Head of caudate nucleus (tissue), 42 donors: ENCODE measurements at places on chromosomes 16 and 17.

DNA sequence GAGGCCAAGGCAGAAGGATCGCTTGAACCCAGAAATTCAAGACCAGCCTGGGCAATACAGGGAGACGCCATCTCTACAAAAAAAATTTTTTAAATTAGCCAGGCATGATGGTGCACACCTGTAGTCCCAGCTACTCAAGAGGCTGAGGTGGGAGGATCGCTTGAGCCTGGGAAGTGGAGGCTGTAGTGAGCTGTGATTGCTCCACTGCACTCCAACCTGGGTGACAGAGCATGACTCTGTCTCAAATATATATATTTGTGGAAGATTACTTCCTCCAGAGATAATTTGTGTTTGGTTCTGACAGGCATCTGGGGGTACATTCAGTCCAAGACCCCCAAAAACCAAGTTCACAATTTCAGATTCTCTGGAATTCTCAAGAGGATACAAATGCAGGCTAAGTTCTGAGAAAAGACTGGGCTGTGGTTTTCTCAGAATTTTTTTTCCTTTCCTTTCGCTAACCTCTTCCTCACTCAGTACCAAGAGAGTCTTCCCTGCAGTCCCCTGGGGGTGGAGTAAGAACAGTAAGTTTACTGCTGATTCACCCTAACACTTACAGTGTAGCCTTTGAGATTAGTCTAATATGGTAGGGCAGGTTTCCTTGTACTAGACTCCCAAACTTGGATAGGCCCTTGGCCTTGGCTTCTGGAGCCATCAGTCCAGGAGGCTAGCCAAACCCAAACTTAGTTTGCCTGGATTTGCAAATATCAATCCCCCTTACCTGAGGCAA lies 15.1 kb downstream of the GSDMB start:
- DNase-seq = no peak

GRCh38 chr17:75695141-75695829 lies 26.0 kb upstream of the ITGB4 start:
- no peak for DNase-seq

DNA sequence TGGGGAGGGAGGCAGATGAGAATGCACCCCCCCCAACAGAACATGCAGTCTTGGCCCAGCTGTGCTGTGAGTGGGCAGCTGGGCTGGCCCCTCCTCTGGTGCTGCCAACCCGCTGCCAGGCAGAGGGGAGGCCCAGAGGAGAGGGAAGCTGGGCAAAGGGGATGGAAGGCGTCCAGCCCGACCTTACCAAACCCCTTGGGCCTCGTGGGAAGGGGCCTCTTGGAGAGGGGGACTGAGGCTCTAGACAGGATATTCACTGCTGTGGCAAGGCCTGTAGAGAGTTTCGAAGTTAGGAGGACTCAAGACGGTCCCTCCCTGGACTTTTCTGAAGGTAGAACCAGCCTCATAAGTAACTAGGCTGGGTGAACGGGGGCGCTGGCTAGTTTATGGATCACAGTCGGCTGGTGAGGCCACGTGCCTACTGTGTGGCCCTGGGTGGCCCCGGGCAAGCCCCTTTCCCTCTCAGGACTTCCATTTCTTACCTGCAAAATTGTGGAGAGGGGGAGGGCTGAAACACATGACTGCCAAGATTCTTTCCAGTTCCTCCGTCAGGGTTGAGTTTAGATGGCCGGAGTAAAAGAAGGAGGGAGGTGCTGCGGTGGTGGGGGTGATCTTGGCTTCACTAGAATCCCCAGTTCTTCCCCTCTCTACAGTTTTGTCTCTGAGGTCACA lies 857 bp upstream of the STAT5A start:
- DNase-seq = peak; percentile 49

- DNase-seq = no peak
Measured at GRCh38 chr17:17445296-17445924, 31.4 kb upstream of the MED9 start.

DNA sequence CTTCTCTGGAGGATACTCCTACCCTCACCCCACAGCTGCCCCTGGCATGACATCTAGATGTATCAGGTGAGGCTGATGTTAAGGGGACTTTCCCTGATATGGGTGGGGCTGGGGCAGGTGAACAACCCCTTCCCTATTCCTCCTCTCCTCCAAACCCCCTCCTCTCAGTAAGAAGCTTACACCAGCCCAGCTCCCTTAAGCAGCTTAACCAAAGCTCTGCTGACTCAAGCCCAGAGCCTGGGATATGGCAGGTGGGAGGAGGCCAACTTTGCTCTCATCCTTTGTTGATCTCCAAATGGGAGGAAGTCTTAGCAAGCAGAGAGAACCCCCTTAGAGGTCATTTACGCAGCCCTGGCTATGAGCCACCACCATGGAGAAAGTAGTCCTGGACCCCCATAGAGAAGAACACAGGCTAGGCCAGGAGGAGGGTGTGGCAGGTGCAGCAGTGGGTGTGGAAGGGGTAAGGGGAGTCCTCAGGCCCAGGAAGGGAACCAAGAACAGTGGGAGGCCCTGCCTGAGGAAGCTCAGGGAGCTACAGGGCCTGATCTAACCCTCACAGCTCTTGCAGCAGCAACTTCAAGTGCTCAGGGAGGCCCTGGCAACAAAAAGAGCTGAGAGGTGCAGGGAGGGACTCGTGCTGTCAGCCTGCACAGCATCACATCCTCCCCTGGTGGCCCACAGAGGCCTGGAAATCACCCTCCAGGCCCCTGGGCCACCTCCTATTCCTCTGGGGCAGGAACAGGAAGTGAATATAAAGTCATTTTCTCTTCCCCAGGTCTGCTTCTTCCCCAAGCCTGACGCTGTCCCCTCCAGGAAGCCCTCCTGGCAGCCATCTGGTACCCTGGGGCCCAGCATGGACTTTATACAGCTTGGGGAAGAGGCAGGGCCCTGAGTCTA lies 2.9 kb downstream of the UNC119 start:
- DNase-seq = no peak

DNA sequence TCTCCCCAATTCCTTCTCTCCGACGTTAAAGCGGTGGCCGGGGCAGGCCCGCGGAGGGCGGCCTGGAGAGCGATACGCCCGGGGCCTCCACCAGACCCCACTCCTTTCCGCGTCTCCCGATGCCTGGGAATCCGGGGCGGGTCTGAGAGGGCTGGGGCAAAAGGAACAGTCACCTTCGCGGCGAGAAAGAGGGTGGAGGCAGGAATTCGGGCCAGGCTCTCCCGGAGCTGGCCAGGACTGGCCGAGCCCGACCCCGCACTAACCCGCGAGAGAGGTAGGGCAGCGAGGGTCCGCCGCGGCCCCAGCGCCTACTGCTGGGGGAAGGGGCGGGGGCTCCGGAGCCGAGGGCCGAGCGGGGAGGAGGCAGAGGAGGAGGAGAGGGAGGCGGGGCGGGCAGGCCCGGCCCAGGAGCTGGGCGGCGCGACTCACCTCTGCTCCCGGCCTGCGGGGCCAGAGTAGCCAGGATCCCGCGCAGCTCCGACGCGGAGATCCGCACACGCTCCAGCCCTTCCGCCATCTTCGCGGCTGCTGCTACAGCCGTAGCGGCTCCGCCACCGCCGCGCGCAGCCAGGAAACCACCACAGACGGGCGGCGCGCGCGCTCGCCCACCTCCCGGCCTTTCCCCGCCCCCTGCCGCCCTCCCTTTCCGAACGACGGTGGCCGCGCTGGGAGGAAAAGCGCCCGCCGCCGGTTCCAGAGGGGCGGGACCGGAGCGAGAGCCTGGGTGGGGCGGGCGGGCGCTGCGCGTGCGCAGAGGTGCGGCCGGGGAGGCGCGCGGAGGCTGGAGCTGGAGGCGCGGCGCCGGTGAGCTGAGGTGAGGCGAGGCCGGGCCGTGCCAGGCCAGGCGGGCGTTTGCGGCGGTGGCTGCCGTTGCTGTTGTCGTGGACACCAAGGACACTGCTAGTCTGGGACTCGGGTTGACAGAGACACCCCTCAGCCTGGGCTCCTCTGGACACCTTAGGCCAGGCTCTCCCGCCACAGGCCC lies at the start of the genes SMG6 and SRR:
Gene SMG6, minus strand, starts transcription at position 582 of the 985 bp plus-strand sequence. Its CDS starts 65 bp downstream, at position 517.
Gene SRR, plus strand, starts transcription at position 747 of the 985 bp plus-strand sequence. CDS start 11,611 bp downstream, outside the sequence.
- peak; percentile 89 for DNase-seq

GRCh38 chr17:38727736-38728135 lies 2.4 kb upstream of the CISD3 start:
- DNase-seq = no peak

GRCh38 chr17:61312406-61313295 lies 87.0 kb upstream of the TBX2 start:
- no peak for DNase-seq

DNA sequence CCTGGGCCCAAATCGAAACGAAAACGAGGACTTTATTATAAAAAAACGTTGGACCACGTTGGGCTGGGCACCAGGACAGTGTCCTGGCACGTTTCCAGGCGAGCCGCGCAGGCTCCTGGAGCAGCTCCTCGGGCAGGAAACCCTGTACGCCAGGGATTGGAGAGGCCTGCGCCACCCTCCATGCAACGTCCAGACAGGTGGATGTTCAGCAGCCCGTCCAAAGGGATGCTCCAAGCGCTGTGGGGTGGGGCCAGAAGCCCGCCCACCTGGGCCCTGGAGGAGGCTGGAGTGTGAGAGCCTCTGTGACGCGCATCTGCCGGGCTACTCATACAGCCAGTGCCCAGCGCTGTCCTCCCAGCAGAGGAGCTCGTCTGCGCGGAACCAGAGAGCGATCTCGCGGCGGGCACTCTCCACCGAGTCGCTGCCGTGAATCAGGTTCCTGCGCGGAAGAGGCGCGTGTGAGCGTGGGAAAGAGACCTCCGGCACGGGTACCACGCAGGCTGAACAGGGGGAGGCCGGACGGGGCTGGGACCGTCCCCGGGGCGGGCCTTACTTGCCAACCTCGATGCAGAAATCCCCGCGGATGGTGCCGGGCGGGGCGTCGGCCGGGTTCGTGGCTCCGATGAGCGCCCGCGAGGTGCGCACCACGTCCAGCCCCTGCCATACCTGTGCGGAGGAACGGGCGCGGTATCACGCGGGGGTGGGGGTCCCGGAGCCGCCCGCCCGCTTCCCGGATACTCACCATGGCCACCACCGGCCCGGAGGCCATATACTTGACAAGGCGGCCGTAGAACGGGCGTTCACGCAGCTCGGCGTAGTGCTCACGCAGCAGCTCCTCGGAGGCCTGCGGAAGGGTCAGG lies 785 bp downstream of the NME3 start:
- DNase-seq = peak; percentile 77

DNA sequence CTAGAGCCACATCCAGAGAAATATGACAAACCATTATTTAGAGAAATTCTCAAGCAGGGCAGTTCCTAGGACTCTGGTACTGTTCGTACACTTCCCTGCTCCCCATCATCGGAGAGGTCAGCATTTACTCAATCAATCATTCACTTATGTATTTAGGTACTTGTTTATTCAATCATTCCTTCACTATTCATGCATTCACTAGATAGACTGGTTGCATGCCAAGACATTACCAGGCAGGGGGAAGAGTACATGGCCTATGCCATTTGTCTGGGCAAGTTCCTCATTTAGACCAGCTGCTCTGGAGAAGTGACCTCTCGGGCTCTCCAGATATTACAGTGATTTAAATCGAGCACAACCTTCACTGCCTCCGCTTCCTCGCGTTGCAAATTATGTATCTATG lies 603.4 kb downstream of the KCNJ2 start:
- no peak for DNase-seq

DNA sequence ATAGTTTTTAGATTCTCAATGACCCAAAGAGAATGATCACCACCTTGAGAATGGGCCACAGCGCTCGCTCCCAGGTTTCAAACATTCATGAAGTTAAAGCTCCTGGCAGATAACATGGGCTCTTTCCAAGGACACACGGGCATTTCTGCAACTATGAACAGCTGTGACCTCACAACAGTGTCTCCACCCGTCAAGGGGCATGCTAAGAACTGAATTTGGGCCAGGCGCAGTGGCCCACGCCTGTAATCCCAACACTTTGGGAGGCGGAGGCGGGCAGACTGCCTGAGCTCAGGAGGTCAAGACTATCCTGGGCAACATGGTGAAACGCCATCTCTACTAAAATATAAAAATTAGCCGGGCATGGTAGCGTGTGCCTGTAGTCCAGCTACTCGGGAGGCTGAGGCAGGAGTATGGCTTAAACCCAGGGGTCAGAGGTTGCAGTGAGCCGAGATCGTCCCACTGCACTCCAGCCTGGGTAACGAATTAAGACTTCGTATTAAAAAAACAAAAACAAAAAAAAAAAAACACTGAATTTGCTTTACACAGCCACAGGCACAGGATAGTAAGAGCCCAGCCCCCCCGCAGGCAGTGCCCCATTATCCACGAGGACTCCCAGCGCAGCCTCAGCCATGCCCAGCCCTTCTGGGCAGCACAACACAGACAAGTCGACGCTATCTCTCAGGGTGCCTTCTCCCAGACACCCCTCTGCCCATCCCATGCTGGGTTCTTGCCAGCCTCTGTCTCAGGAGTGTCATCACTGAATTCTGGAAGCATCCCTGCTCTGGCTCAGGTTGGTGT lies 7.2 kb downstream of the USP7 start:
- no peak for DNase-seq

- no peak for DNase-seq
Measured at GRCh38 chr16:81500833-81501521, 56.4 kb downstream of the CMIP start.

GRCh38 chr16:35142809-35143192 lies 1683.4 kb downstream of the TP53TG3F start:
- no peak for DNase-seq

- DNase-seq = no peak
Measured at GRCh38 chr16:75012380-75013081, 13.7 kb downstream of the ZNRF1 start.

- DNase-seq = peak; percentile 81
Measured at GRCh38 chr16:4962716-4963115, 4.6 kb downstream of the SEC14L5 start.

DNA sequence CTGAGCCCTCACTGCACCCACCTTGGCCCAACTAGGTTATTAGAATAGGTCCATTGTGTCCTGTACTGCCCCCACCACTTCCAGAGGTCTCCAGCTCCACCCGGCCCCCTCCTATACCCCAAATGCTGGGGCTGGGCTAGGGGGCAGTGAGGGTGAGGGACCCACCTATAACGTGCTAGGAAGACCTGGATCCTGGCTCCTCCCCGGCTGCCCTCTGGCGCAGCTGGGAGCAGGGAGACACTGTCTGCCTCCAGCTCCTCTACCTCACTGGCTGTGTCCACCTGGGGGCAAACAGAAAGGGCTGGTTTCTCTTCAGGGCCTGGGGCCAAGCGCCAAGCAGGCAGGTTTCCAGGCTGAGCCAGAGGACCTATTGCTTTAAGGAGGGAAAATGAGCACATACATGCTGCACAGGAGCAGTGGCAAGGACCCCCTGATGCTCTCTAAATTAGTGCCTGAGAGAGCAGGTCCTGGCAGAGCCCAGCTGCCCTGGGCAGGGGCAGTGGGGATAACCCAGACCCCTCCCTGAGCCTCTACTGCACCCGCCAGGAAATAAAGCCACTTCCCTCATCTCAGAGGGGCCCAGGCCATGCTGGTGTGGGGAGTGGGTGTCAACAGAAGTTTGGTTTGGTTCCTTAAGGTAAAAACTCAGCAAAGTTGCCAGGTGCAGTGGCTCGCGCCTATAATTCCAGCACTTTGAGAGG lies 12.2 kb downstream of the TSPOAP1 start:
- no peak for DNase-seq

GRCh38 chr16:12245921-12246720 lies 269.6 kb downstream of the SNX29 start:
- DNase-seq = no peak
